Right cardiac atrium (tissue), 5 donors: ENCODE measurements at places on chromosomes 3 and 15. TPM values are rescaled to one million over a fixed set of nuclear protein-coding genes. Genes with fewer than 3 reads are reported as not detected.

GRCh38 chr3:130907966-130908365, 14.1 kb downstream of the ATP2C1 start:
- no peak for DNase-seq

- no peak for DNase-seq
Observed at GRCh38 chr3:13288732-13289718, 131.1 kb downstream of the NUP210 start.

- DNase-seq = no peak
Observed at GRCh38 chr3:104564045-104564643, 802.6 kb upstream of the ALCAM start.

DNA sequence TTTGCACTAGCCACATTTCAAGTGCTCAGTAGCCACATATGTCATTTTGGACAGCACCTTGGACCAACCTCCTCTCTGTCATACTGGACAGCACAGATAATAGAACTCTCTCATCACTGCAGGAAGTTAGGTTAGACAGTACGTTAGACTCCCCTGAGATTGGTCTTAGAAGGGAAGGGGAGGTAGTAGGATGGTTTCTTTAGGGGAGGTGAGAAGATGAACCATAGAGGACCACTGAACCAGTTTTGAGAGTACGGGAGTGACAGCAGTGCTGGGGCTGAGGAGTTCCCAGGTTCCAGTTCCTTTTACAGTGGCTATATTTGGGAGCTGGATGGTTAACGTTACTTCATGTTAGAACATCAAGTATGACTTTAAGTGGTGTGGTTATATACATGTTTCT, 7.8 kb downstream of the LRCH3 start:
- no peak for DNase-seq

- DNase-seq = no peak
Observed at GRCh38 chr3:133620066-133620784, 41.5 kb downstream of the TOPBP1 start.

CPNE9 gene
- total RNA-seq = not detected

EPHA3 gene
- 12.9 TPM for total RNA-seq

GRCh38 chr15:74598126-74598842, 17.4 kb upstream of the CLK3 start:
- peak; percentile 98 for DNase-seq

DNA sequence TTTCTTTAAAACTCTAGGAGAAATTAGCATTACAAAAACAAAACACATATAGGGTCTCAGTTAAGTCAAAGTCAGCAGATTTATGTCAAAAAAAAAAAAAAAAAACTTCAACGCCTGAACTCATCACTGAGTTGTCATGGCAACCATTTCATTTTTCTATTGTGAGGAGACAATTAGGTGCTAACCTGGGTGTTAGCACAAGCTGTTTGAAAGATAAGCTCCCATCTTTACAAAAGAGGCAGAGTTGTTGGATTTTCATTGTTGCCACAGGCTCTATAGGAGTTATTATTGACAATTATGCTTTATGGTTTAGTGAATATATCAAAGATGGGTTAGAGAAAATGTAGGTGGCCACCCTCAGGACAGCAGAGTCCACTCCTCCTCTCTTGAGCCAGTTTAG, 806.9 kb downstream of the GRM7 start:
- no peak for DNase-seq

GRCh38 chr3:71133865-71134264, 449.7 kb downstream of the FOXP1 start:
- DNase-seq = no peak

DNA sequence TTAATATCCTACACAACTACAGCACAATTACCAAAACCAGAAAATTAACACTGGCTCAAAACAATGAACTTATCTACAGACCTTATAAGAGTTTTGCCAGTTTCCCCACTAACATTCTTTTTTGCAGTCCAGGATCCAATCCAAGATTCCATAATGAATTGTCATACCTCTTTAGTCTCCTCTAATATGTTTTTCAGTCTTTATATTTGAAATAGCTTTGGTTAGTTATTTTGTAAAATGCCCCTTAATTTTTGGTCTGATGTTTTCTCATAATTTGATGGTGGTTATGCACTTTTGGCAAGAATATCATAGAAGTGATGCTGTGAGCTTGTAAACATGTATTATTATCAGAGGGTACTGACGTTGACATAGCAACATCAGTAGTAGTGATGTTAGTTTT, 124.3 kb downstream of the ISL2 start:
- no peak for DNase-seq

GRCh38 chr3:168512802-168513201, 417.1 kb upstream of the GOLIM4 start:
- no peak for DNase-seq

DNA sequence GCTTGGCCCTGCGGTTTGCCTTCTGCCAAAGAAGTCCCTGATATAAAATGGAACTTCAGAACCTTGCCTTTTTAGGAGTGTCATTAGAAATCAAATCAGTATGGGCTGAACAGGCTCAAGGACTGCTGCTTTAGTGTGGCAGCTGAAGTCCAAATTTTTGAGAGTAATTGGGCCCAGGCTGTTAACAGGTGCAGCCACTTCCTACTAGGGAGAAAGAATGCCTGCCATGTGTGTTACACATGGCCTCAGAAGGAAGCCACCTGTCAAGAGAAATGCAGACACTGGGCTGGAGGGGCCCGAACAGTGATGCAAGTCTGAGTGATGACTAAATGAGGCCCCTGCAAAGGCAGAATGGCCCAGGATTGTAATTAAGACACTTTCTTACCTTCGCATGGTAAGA, 786.7 kb upstream of the CFAP20DC start:
- DNase-seq = no peak

GRCh38 chr15:78108300-78109084, 16.1 kb downstream of the SH2D7 start:
- peak; percentile 95 for DNase-seq

MYO5C gene
- total RNA-seq = 3.9 TPM

CYP1A2 gene
- not detected for total RNA-seq

ALDH1A3 gene
- total RNA-seq = 8.9 TPM

DNA sequence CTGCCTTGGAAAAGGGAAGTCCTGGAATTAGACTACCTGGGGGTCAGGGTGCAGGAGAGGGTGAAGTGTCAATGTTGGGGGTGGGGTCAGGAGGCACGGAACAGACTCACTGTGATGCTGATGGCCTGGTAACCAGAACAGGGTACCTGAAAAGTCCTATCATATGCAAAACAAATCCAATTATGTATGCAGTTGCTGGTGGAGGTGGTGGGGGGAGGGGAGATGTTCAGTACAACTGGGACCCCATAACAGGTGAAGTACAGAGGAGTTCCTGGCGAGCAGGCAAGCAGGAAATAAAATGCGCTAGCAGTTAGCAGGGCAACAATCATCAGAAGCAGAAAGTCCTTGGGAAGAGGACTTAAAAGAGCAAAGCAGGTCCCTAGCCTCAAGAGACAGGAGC, 4.2 kb upstream of the KATNBL1 start:
- DNase-seq = no peak

DNA sequence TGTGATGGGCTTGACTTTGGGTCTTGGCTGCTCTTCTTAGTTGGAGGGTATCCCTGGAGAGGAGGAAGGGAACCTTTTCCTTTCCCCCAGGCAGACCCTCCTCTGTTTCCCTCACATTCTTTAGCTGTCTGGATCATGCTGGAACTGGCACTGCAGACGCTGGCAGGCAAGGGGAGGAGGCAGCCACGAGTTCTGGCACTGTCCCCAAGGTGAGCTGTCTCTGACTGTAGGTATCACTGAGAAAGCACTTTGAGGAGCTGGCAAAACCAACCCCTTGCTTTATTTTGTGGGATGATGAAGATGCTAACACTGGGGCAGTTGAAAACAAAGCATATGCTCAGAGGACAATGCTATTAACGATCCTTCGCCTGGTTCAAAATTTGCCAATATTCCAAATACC, 175.0 kb downstream of the SOX2 start:
- no peak for DNase-seq

DNA sequence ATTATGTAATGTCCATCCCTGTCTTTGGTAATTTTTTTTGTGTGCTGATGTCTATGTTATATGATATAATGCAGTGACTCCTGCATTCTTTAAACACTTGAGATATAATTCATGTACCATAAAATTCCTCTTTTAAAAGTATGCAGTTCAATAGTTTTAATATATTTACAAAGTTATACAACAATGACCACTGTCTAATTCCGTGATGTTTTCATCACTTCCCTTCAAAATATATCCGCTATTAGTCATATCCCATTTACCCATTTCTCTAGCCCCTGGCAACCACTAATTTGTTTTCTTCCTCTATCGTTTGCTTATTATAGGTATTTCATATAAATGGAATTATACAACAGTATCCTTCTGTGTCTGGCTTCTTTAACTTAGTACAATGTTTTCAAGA, 64.9 kb upstream of the SUCLG2 start:
- DNase-seq = no peak

DNA sequence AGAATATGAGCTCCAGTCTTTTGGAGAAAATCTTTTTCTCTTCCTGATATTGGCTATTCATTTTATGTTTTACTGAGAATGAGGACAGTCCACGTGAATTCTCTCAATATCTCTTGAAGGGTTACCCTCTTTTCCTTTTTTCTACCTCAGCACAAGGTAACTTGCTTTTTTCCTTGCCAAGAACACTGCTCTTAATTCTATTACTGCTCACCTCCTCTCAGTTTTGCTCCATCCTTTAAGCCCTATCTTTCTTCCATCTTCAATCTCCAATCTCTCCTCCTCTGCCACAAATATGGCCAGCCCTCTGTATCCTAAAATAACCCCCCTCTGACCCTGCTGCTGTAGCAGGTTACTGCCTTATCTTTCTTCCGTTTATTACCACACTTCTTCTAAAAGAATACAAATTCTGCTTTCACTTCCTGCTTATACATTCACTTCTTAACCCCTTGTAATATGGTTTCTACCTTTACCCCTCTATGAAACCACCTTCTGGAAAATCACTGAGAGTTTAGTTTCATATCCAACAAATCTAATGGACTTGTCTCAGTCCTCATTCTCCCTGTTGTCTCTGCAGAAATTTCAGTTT, 89.0 kb downstream of the NFKBIZ start:
- no peak for DNase-seq

FES gene
- total RNA-seq = 21.0 TPM

DNA sequence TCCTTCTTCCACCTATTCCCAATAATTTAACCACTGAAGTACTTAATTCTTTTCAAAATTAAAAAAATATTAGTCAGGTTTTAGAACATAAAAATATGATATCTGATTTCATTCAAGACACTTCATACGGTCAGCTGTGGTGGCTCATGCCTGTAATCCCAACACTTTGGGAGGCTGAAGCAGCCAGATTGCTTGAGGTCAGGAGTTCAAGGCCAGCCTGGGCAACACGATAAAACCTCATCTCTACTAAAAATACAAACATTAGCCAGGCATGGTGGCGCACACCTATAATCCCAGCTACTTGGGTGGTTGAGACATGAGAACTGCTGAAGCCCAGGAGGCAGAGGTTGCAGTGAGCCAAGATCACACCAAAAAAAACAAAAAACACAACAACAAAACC, 56.7 kb downstream of the NBEAL2 start:
- no peak for DNase-seq

DNA sequence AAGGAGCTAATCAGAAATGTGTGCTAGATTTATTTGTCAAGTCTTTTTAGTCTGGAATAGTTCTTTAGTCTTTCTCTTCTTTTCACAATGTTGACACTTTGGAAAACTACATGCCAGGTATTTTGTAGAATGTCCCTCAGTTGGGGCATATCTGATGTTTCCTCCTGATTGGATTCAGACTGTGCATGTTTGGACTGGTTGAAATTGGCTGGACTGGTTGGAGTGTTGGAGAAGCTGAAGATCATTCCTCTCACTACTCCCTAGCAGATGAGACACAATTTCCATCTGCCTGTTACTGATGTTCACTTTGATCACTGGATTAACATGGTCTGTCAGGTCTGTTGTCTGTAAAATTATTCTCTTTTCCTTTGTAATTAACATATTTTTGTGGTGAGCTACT, 3.7 kb downstream of the NME9 start:
- no peak for DNase-seq

CRABP1 gene
- total RNA-seq = not detected

AHSG gene
- 0.20 TPM for total RNA-seq

GRCh38 chr3:43771610-43772009, 80.9 kb downstream of the ABHD5 start:
- DNase-seq = no peak

DNA sequence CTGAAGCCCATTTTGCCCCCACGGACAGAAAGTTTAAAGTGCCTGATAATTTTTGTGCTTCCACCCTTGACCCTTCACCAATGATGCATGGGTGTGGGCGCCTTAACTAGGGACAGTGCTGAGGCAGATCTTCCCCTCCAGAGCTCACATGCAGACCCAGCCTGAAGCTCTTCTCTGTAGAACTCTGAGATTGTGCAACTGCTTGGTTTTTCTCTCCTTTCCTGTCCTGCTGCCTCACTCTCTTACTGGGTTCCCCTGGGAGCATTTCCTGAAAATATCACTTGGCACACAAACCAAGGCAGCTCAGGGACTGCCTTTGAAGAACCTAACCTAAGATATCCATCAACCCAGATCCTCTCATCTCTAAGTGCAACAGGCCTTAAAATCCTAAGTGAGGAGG, 220.3 kb upstream of the STT3B start:
- no peak for DNase-seq

GRCh38 chr15:85427286-85428028, 47.1 kb downstream of the AKAP13 start:
- DNase-seq = no peak

DNA sequence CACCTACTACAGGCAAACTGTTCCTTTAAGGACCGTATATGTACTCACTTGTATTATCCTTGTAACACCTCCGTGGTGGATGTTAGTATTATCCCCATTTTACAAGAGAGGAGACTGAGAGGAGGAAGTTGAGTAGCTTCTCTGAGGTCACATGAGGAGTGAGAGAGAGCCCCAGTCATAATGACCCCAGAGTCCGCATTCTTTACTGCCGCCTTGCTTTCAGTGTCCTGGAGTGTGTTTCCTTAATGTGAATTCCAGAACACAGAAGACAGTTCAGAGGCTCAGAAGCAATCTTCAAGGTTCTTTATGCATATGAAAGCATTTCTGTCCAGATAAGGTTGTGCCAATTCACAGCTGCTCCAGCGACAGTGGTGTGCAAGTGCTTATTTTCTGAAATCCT, 199.2 kb downstream of the CACNA2D3 start:
- DNase-seq = no peak

PCOLCE2 gene
- total RNA-seq = 119 TPM

GRCh38 chr15:74432271-74432967, 1.3 kb downstream of the SEMA7A start:
- peak; percentile 37 for DNase-seq

- no peak for DNase-seq
Observed at GRCh38 chr15:71424765-71425164, 309.5 kb downstream of the THSD4 start.

DNA sequence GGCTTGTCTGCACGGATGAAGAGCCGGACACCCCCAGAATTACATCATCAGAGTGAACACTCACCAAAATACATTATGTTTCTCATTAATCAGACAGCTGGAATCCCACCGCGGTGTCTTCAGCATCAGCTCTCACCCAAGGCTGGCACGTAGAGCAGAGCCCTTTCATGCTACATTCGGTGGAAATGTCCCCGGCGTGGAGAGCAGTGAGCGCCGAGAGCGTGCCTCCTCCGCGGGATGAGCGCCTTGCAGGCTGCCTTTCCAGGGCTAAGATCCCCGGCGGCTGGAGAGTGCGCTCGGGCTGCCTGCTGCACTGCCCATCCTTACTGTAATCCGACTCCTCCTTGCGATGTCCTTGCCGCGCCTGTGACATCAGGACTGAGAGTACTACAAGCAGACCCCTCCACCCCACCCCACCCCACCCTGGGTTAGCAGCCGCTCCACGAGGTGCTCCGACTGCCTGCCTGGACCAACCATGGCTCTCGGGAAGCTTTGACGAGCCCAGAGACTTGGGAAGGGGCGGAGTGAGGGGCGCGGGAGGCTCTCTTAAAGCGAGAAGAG, at the start of gene ZNF385D:
TSS of gene ZNF385D (minus strand) at position 380 of the 561 bp plus-strand sequence. CDS start at position 86, 294 bp downstream.
- DNase-seq = peak; percentile 51

ACTC1 gene
- total RNA-seq = 12,067 TPM
